ENCODE measurements at places on chromosomes 5 and 9.

GRCh38 chr5:151079838-151080612 lies 809 bp downstream of the TNIP1 start:
- peak; percentile 52 for DNase-seq

GRCh38 chr5:76408104-76408654 lies 5.1 kb downstream of the IQGAP2 start:
- DNase-seq = no peak

DNA sequence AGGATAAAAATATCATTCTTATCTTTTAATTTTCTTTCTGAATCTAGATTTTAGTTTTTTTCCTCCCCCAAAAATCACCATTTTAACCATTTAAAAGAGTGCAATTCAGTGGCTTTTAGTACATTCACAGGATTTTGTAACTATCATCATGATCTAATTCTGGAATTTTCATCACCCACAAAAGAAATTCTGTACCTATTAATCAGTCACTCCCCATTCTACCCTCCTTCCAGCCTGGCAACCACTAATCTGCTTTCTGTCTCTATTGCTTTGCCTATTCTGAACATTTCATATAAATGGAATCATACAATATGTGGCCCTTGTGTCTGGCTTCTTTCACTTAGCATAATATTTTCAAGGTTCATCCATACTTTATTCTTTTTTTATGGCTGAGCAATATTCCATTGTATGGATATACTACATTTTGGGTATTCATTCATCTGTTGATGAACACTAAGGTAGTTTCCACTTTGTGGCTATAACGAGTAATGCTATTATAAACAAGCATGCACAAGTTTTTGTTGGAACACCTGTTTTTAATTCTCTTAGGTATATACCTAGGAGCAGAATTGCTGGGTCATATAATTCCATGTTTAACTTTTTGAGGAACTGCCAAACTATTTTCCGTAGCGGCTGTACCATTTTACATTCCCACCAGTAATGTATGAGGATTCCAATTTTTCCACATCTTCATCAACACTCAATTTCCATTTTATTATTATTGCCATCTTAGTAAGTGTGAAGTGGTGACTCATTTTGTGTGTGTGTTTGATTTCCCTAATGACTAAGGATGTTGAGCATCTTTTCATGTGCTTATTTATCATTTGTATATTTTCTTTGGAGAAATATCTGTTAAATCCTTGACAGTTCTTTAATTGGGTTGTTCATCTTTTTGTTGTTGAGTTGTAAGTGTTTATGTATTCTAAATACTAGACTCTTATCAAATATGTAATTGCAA lies 340.3 kb downstream of the CWC27 start:
- DNase-seq = no peak

DNA sequence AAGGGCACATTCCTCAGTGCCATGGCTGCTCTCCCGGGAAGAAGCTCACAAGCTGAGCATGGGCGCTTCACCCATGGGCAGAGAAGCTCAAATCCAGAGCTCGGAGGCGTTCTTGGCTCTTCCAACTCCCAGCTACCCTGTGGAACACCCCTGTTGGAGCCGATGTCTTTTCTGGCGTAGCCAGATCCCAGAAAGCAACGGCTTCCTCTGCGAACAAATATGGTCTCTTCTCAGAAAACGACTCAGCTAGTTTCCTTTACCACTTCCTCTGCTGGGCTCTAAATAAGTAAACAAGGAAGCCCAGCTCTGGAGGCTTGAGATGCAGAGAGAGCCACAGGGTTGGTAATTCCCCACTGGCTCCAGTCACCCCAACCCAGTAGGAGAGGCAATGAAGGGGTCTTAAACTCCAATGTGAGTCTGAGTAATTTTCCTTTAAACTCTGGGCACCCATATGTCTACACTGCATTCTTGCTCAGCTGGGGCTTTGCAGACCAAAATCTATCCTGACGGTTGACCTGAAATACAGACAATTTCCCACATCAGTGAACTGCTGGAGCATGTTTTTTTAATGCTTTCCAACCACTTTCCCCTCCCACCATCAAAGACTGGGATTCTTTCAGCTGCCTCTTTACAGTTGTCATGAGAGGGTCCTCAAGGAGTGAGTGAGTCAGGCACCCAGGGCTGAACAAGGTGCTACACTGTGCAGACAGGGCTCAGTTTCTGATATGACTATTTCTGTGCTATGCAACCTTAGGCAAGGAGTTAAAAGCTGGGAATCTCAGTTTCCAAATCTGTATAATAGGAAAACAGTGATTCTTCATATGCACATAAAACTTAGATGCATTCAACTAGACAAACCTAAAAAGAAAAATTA lies at the start of gene LCP2:
TSS of gene LCP2 (minus strand) at position 189 of the 874 bp plus-strand sequence. CDS start at position 23, 166 bp downstream.
- DNase-seq = no peak

DNA sequence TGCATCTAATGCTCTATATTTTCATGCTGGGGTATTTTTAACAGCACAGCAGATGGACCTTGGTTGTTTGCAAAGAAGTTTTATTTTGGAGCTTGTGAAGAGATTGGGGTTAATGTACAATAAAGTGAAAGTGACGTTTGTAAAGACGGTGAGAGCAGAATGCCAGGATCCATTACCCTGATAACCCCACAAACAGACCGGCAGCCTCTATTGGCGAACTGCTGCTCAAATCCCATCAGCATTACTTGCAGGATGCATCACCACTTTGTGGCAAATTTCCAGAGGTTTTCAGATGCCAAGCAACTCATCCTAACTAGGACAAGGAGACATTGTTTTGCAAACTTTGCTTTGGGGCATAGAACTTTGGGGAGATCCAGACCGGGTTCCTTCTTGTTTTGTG lies 383.3 kb upstream of the ZNF462 start:
- no peak for DNase-seq

DNA sequence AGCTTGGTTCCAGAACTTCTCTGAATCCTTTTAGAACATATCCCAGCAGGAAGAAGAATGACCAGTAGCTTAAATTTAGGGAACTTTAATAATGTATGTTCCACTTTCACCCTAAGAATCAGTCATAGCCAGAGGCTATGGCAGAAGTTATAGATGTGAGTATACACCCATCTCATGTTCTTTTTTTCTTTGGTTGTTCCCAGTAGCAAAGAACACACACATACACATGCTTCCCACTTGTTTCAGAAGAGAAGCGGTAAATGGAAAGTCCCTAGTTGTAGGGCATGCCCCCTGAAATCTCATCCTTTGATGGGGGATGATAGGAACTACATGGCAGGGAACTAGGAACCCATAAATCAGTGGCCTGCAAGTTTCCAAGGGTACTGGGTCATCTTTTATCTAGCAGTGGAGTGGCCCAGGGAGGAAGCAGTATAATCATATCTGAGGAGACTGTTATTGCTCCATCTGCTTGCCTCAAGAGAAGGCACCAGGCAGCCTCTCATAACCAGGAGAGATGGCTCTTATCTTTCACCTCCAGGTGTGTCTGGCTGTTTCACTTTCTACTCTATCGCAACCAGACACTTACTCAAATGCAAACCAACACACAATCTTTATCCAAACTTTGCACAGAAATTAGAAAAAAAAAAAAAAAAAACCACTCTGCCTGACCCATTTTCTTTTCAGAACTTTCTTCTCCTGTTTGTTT lies 109.5 kb downstream of the SNCAIP start:
- DNase-seq = no peak

DNA sequence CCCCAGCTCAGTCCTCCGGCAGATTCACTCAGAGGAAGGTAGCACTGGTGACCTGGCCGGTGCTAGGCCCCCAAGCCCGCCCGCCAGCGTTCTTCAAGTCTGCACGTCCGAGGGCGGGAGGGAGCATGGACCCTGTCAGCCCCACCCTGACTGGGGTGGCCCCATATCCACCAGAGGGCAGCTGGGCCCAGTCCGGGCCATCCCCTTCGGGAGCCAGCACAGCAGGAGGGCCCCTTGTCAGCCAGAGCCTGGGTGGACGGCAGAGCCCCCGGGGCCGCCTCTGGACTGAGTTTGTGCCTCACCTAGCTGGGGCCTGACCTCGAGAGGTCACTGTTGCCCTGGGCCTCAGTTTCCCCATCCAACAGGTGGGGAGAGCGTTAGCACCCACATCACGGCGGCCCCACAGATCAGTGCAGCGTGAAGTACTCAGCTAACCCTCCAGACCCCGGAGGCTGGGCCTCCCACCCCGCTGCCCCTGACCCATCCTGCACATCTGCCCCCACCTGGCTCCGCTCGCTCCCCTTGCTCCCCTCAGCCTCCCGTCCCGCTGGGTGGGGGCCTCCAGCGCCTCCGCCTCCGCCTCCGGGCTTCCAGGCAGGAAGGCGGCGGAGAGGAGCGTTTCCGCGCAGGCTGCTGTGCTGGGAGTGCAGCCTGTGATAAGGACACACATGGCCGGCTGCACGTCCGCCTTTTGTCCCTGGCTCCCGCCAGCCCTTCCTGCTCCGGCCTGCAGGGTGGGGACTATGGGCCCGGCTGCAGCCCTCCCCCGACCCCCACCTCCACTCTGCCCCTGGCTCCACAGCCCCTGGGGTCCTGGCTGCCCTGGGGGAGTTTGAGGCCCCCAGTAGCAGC lies 16.6 kb upstream of the EGFL7 start:
- no peak for DNase-seq

GRCh38 chr5:131305906-131306305 lies 42.1 kb downstream of the CDC42SE2 start:
- no peak for DNase-seq

GRCh38 chr9:37292896-37293295 lies 129.6 kb upstream of the GRHPR start:
- DNase-seq = no peak

DNA sequence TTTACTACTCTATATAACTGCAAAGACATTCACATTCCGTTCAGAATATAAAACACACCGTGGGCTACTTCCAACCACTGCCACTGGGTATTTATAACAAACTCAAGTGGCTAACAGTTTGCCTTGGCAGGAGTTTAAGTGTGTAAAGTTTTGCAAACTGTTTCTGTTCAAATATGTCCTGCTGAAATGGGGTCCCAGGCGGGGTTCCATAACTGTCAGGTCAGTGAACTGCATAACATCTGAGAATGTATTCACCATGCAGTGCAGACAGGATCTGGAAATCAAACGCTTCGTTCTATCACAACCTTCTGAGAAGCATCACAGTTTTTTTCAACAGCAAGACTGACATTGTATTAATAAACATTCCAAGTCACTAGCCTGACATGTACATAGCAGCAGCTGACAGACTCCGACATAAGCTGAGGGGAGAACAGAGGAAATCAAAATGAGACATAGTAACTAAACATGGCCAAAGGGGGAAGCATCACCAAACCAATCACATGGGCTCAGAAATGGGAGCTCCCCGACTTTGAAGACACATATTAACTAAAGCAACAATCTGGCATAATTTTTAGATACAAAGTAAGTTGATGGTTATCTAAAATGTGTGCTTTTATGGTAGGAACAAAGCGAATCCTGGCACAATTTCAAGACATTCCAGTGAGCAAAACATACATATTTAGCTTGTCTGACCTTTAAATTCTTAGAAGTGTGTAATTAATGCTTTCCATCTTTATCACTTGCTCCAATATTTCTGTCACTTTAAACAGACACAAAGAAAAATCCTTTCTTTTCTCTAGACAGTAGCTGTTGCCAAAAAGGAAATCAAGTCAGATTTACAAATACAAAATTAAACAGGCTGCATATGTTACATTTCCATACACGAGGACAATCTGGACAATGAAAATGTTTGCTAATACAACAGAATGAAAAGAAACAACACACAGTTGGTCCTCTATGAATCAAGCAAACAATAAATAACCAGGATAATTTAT lies 156.8 kb downstream of the MAPKAP1 start:
- DNase-seq = no peak

DNA sequence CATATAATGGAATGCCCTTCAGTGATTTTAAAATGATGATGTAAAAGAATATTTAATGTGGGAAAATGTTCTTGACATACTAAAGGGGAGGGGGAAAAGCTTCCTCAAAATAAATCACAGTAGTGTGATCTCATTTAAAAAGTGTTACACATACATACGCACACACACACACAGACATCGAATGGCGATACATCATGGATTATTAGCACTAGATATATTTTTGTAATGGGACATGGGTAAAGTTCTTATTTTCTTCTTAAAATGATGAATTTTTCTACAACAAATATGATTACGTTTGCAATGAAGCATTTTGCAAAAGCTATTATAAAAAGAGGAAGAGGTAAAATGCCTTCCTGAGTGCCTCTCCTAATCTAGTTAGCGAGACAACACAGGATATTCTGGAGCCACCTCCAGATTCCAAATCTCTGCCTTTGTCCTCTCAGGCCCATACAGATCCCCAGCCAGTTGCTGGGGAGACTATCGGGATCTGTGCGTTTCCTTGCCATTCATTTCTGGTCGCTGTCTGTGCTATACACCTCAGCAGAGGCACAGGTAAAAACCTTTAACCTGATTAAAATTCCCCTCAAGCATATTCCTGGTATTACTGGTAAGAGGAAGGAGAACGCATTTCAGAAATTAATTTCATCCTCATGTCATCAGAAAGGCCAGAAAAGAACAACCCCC lies 69.6 kb downstream of the SLC28A3 start:
- DNase-seq = no peak

Measured in stimulated activated CD4-positive, alpha-beta T cell treated with anti-CD3 and anti-CD28 coated beads, Interleukin-1b, Interleukin-23, amount 100 ng/mL, for 24 hours (primary cell).